ENCODE measurements at places on chromosomes 16 and 17.

DNA sequence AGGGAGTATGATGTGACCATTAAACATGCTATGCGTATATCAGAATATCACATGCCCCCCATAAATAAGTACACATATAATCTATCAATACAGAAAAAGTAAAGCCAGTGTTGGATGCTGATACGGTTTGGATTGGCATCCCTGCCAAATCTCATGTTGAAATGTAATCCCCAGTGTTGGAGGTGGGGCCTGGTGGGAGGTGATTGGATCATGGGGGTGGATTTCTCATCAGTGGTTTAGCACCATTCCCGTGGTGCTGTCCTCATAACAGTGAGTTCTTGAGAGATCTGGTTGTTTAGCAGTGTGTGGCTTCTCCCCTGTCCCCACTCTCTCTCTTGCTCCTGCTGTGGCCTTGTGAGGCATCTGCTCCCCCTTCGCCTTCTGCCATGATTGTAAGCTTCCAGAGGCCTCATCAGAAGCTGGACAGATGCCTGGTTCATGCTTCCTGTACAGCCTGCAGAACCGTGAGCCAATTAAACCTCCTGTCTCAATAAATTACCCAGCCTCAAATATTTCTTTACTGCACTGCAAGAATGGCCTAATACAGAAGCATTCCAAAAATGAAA, 88.9 kb downstream of the AATF start:
- peak; percentile 28 for DNase-seq

GRCh38 chr17:57853695-57854094, 3.9 kb upstream of the MRPS23 start:
- no peak for DNase-seq

- no peak for DNase-seq
These were observed 82.8 kb downstream of the SNX29 start for GRCh38 chr16:12059216-12059769.

- no peak for DNase-seq
These were observed 23.6 kb upstream of the SLC13A2 start for GRCh38 chr17:28449859-28450258.

GRCh38 chr17:55200904-55201303, 63.9 kb upstream of the HLF start:
- DNase-seq, result no peak

- no peak for DNase-seq
These were observed 67.9 kb downstream of the HIC1 start for GRCh38 chr17:2122641-2123302.

- DNase-seq, result no peak
These were observed 555 bp downstream of the NUP88 start for GRCh38 chr17:5418858-5419355.

GRCh38 chr16:60371591-60371990, 1637.5 kb upstream of the GOT2 start:
- DNase-seq, result no peak

GRCh38 chr16:7161891-7162290, 170.8 kb upstream of the RBFOX1 start:
- no peak for DNase-seq

GRCh38 chr16:81696961-81697615, 82.0 kb upstream of the PLCG2 start:
- no peak for DNase-seq

DNA sequence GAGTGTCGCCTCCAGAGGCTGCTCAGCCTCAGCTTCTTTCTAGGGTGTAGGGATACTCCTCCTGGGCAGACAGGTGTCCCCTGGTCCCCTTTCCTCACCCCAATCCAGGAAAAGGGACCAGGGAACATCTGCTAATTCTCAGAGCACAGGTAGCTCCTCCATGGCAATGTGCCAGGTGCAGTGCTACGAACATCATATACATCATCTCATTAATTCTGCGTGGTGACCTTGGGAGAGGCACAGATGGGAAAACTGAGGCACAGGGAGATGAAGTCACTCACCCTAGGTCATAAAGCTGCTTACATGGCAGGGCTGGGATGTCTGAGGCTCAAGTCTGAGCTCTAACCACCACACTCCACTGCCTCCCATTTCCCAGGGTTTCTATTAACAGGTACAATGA, 11.7 kb downstream of the HDAC5 start:
- no peak for DNase-seq

DNA sequence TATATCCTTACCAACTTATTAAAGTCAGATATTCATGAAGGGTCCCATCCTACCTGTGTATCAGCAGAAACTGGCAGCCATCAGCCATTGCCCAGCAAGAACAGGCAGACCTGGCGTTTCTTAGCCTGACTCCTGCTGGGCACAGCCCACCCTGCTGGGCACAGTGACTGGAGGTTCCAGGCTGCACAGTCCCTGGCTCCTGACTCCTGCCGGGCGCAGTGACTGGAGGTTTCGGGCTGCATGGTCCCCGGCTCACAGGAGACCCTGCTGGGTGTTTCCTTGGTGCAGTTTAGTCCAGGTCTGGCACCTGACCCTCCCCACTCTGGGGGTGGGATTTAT, 6.7 kb downstream of the TIMM22 start:
- no peak for DNase-seq

- DNase-seq, result no peak
These were observed 112.5 kb downstream of the HAPSTR1 start for GRCh38 chr16:9203956-9204355.

DNA sequence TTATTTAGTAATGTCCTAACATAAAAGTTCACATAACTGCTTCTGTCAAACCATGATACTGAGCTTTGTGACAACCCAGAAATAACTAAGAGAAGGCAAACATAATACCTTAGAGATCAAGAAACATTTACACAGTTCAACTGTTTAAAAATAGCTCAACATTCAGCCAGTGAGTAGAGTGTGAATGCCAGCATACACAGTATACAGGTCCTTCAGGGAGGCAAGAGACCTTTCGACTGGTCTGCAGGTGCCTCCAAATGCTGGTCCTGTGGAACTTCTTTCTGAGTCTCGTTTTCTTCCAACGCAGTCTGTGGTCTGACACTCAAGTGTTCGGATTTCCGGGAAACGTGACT, 10.3 kb downstream of the MRPS23 start:
- no peak for DNase-seq

DNA sequence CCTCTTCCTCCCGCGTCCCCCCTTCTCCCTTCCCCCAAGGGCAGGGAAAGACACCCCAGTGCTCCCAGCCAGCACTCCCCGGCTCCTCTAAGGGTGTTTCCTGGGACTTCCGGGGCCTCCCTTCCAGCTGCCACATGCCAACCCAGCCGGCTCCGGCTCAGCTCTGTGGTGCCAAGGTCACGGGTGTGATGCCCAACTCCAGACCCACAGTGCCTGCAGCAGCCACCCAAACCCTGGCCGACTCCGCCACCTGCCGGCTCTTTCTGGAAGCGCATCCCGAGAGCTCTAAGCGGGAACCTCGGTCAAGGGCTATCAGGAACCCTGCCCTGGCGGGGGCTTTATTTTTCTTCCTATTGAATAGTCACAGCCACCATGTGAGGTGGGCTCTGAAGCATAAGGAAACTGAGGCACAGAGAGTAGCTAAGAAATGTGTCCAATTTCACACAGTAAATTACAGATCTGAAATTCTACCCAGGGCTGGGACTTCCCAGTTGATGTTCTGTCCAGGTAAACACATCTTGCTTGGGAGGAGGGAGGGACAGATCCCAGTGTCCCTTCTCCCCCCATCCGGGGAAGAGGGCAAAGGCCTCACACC, 3.3 kb upstream of the PPP1R1B start:
- no peak for DNase-seq

DNA sequence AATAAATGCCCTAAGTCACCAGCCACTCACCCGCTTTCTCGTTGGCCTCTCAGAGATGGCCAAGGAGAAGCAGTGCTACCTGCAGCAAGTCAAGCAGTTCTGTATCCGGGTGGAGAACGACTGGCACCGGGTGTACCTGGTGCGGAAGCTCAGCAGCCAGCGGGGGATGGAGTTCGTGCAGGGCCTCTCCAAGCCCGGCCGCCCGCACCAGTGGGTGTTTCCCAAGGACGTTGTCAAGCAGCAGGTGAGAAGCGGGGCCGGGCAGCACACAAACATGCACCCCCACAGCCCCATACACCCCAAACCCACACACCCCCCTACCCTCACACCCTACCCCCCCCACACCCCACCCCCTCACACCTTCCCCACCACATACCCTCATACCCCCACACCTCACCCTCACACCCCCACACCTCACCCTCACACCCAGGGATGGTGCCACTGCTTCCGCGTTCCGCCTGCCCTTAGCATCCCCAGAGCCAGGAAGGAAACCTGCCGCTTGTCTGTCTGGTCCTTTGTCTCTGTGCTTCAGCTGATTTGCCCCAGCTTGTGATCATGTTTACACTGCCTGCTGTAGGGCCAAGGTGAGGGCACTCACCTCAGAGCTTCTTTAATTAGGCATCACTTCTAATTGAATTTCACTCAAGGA, 41.9 kb upstream of the ENDOV start:
- no peak for DNase-seq

- peak; percentile 55 for DNase-seq
These were observed 77.4 kb upstream of the CCL2 start for GRCh38 chr17:34177642-34178041.

DNA sequence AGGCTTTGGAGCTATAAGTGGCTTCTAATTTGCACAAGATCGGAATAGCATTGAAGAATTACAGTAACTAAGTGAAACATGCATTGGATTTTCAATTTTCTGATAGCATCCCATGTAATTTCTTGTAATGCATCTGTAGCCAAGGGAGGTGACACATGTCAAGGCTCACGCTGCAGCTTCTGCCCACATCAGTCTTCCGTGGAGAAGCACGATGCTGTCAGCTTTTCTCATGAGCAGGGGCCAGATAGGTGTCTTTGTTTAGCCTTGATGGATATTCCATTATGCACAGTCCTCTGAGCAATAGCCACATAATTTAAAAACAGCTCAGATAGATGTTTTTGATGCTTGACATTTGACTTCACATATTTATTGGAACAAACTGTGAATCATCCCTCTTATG, 1046.9 kb upstream of the EEF2KMT start:
- no peak for DNase-seq

- DNase-seq, result no peak
These were observed 12.9 kb upstream of the ZKSCAN2 start for GRCh38 chr16:25270577-25270976.

GRCh38 chr16:2761472-2761871, 9.0 kb downstream of the SRRM2 start:
- DNase-seq, result no peak

DNA sequence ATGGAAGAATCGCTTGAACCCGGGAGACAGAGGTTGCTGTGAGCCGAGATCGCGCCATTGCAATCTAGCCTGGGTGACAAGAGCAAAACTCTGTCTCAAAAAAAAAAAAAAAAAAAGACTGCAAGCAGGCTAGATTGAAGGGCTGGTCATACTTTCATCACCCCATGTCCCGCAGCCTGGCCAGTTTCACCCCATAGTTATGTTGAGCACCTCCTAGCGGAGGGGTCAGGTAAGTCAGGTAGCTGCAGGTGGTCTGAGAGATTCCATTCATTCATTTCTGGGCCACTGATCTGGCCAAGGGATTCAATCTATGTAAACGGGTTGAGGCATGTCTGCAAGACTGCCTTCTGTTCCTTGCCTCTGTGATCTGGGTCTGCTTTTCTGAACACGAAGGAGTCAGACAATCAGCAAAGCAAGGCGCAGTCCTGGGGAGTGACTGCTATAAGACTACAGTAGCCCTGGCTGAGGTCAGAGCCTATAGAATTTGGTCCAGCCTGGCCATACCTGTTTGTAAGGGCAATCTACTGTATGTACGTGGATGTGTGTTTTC, 23.6 kb upstream of the BPTF start:
- DNase-seq, result no peak

DNA sequence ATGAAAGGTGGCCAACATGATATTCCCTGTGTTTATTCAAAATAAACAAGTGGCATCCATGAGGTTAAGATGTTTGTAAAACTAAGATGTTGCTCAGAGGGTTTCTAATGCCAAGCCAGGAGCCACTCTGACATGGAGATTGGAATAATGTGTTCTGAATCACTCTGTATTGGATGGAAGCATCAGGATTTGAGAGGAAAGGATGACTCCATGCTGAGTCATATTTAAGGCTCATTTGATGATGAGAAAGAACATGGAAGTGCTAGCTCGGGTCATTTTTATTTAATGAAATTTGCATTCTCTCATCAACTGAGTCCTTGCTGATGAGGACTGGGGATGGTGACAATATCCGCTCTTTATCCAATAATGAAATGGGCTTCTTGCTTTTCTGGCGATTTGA, 6.2 kb downstream of the VAT1L start:
- peak; percentile 18 for DNase-seq

DNA sequence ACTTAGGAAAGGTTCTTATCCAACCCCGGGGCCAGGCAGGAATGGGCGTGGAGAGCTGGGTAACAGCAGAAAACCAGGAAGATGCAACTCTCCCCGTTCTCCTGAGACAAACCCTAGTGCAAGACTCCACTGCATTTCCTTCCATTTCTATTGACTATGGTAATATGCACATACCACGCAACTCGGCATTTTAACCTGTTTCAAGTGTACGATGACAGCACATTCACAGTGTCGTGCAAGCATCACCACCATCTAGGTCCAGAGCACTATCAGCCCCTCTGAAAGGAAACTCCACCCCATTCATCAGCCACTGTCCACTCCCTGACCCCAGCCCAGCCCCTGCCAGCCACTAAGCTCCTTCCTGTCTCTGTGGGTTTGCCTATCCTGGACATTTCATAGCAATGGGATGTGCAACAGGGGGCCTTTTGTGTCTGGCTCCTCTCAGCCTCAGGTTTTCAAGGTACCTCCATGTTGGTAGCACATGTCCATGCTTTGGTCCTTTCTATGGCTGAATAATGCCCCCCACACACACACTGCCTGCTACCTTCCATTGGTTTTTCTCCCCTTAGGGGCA, 441.9 kb downstream of the SOX9 start:
- no peak for DNase-seq

GRCh38 chr16:66058172-66058691, 308.3 kb upstream of the CDH5 start:
- DNase-seq, result peak; percentile 85

- peak; percentile 94 for DNase-seq
These were observed 12.6 kb upstream of the CDR2 start for GRCh38 chr16:22386976-22387375.

- no peak for DNase-seq
These were observed 84.4 kb upstream of the PLCG2 start for GRCh38 chr16:81694494-81695280.
